ENCODE measurements at places on chromosomes 16 and 17. TPM values are rescaled to one million over a fixed set of nuclear protein-coding genes. Genes with fewer than 3 reads are reported as not detected.

The CD19 gene
- 0.67 TPM for total RNA-seq

GRCh38 chr16:29028457-29029167, 43.8 kb downstream of the LAT start:
- peak; percentile 72 for DNase-seq

GRCh38 chr17:10021272-10021984, 116.4 kb upstream of the RCVRN start:
- DNase-seq: no peak

DNA sequence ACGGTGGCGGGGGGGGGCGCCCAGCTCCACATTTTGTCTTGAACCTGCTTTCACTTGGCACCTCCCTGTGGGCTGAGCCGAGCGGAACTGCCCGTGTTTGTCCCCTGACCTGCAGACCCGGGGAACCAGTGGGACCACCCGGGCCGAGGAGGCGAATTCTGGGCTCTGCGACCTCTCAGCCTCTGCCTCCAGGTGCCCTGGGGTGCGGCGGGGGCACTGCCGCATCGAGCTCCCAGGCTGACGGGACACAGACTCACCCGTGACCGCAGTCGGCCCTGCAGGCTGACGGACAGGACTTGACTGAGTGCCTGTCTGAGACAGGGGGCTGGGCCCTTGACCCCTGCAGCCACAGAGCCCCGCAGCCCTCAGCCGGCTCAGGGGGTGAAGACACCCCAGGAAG, 11.1 kb upstream of the C1QTNF8 start:
- DNase-seq: no peak

The CDH8 gene
- total RNA-seq: not detected

The KRTAP2-2 gene
- total RNA-seq: not detected

The TNP2 gene
- not detected for total RNA-seq

The SEZ6L2 gene
- total RNA-seq: 1.1 TPM

GRCh38 chr17:60292697-60293096, 99.2 kb downstream of the USP32 start:
- DNase-seq: no peak

- DNase-seq: no peak
Observed at GRCh38 chr17:14946481-14946880, 318.6 kb downstream of the PMP22 start.

The NPIPA5 gene
- 15.2 TPM for total RNA-seq

Data from mesenteric fat pad (tissue), 1 donor.